Stimulated activated CD8-positive, alpha-beta memory T cell treated with anti-CD3 and anti-CD28 coated beads, Interleukin-15, amount 100 ng/mL, for 24 hours (primary cell): ENCODE measurements at places on chromosomes 1 and 21.
A peak's percentile ranks its signal among the peaks of the same experiment; 100 is the strongest.

DNA sequence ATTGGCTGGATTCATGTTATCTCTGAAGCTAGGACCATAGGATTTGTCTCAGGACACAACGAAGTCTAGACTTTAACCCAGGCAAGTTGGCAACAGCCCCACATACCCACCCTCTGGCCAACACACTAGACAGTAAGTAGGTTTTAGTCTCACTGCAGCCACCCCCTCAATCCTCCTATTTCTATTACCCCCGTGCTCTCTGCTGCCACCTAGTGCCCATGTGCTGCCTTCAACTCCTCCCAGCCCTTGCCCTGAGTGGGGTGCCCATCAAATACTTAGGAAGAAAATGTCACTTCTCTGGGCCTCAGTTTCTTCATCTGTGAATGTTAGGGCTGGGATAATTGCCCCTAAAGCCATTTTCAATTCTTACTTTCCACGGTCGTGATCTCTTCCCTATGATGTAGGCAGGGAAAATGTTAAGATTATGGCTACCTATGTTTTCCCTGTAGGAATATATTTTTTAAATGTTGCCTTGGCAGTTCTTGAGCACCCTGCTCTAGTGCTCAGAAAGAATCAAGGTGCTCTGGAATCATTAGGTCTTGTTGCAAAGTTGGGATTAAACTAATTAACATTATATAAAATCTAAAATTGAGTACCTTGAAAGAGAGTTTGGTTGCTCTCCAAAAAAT lies 213.0 kb downstream of the LMX1A start:
- DNase-seq, result no peak

DNA sequence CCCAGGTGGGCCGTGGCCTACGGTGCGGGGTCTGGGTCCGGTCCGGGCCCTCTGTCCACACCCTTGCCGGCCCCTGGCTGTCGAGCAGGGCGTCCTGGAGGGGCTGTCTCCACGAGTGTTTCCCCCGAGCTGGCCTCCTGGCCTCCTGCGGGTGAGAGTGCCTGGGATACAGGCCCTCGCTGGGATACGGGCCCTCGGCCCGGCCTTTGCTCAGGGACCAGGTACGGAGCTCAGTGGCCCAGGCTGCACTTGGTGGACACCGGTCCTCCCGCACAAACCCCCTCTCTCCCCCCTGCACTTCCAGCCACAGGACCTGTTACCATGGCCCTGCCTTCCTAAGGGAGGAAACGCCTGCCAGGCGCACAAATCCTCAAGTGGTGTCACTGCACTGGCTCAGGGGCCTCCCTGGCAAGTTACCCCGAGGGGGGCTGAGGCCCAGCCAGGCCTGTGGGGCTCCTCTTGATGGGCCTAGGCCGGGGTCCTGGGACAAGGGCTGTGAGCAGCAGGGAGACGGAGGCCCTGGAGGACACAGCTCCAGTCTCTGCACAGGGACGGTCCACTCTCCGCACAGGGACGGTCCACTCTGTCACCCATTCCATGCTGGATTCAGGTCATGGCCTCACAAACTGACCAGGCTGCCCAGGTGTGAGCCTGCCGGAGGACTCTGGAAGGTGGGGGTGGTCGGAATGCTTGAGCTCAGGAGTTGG lies 18.2 kb upstream of the RNF223 start:
- DNase-seq, result no peak

GRCh38 chr1:43044572-43045361 lies 86.1 kb upstream of the SLC2A1 start:
- DNase-seq, result no peak

GRCh38 chr21:45901061-45901690 lies 80.4 kb upstream of the COL6A1 start:
- DNase-seq, result no peak

DNA sequence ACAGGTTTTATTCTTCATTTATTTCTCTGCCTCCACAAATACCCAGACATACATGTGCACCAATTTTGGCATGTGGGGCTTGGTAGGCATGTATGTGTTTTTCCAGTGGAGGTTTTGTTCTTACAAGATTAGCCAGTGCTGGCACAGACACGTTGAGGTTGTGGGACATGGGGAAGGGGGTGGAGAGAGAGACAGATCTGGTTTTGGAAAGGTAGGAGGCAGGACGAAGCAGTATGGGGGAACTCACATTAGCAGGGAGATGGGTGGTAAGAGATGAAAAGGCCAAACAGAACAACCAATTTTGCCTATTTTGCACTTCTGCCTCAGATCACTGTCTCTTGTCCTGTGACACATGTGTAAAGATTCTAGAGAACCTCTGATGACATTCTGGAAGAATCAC lies 166.1 kb upstream of the HMGB4 start:
- DNase-seq, result no peak

DNA sequence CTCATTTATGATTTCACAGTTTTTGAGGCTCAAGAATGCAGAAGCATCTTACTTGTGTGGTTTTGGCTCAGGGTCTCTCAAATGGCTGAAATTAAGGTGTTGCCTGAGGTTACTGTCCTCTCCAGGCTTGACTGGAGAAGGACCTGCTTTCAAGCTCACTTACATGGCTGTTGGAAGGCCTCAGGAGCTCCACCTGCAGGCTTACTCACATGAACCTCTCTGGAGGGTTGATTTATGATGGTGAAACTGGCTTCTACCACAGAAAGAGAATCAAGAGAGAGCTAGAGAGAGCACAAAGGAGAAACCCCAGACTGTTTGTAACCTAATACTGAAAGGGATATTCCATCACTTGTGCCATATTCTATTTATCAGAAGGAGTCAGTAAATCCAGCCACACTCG lies 6.2 kb upstream of the KCNK2 start:
- no peak for DNase-seq

- no peak for DNase-seq
Measured at GRCh38 chr1:26697978-26698849, 2.4 kb downstream of the ARID1A start.

DNA sequence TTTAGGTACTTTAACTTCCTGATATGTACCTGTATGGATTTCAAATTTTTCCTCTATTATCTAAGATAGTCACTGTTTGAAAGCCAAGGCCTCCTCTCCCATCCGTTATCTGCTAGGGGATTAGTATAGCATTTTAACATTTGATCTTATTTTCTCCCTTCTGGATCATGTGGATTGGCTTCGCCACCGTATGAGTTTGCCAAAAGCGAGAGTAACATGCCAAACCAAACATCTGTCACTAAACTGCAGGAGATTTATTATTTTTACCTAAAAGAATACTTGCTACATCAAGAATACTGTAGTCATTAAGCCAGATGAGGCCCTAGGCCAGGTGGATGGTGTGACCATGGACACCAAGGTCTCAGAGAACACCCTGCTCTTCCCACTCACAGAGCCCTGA lies 28.5 kb upstream of the EEIG2 start:
- no peak for DNase-seq

DNA sequence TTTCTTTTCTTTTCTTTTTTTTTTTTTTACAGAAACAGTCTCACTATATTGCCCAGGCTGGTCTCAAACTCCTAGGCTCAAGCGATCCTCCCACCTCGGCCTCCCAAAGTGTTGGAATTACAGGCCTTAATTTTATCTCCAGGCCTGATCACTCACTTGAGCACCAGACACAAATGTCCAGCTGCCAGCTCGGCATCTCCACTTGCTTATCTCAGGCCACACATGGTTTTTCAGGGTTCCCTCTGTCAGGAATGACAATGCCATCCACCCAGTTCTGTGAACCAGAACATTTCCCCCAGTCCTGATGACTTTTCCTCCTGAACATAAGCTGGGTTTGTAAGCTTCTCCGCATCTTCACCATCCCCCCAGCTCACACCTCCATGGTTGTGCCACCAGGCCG lies 44.6 kb upstream of the ZNF281 start:
- DNase-seq, result no peak

- DNase-seq, result no peak
Measured at GRCh38 chr1:87325982-87326738, 2.5 kb upstream of the LMO4 start.

DNA sequence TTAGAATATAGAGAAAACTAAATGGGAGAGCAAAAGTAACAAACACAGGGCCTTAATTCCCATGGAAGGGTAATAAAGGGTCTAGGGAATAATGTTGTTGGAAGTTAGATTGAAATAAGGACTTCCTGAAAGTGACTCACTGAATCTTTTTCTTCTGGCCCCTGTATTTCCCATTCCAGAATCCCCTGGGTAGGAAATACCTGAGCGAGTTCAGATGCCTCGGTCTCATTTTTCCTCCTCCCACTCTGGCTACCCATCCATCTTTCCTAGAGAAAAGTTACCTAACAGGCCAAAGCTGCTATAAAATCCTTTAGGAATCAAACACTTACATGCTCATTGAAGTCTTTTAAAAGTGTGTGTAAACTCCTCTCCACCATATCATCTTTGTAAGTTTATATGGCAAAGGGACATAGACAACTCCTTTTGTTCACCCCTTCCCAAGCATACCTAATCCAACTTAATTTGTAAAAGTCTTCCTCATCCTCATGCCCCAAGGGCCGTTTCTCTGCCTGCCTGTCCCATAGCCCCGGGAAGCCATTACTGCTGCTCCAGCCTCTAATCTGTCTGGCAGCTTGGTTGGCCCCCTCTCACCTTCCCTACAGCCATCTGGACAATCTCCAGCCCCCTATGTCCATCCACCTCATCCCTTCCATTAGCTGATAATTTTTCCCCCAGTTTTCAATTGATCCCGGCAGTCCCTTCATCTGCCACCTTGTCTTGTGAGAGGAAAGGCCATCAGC lies 3.3 kb upstream of the MEF2D start:
- DNase-seq, result no peak

DNA sequence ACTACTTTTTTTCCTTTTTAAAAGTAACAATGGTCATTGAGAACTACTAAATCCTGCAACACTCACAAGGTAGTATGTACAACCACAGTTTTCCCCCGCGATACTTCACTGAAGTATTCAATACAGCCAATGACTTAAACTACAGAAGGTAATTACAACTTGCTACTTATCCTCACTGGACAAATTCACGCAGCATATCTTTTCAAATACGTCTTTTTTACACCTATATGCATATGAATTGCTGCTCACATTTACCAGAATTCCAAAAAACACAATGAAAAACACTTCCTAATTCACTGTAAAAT lies 12.4 kb downstream of the NRIP1 start:
- DNase-seq, result no peak

GRCh38 chr1:47507881-47508701 lies 70.2 kb downstream of the FOXD2 start:
- no peak for DNase-seq

GRCh38 chr1:12189328-12189682 lies 22.5 kb downstream of the TNFRSF1B start:
- DNase-seq, result no peak

GRCh38 chr21:33977017-33977720 lies 61.6 kb upstream of the ATP5PO start:
- no peak for DNase-seq

DNA sequence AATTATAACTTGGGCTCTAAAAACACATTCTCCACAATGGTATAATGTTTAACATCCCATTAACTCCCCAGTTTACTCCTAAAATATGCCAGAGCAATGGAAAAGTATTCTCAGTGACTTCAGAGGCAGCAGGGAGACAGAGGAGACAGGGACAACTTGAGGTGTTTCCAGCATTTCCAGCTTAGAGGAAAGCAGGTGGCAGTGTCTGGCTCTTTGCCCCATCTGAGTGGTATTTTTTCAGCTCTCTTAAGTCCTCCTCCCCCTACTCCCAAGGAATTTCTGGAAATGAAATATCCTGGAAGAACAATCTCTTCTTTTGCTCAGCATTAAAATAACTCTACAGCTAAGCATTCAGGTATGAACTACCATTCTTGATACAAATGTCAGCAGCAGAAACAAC lies 10.8 kb upstream of the ERMAP start:
- DNase-seq, result no peak

GRCh38 chr1:223683586-223684487 lies 18.3 kb upstream of the CAPN8 start:
- DNase-seq, result no peak

- DNase-seq, result peak; percentile 49
Measured at GRCh38 chr1:8873506-8874229, 4.8 kb downstream of the ENO1 start.

DNA sequence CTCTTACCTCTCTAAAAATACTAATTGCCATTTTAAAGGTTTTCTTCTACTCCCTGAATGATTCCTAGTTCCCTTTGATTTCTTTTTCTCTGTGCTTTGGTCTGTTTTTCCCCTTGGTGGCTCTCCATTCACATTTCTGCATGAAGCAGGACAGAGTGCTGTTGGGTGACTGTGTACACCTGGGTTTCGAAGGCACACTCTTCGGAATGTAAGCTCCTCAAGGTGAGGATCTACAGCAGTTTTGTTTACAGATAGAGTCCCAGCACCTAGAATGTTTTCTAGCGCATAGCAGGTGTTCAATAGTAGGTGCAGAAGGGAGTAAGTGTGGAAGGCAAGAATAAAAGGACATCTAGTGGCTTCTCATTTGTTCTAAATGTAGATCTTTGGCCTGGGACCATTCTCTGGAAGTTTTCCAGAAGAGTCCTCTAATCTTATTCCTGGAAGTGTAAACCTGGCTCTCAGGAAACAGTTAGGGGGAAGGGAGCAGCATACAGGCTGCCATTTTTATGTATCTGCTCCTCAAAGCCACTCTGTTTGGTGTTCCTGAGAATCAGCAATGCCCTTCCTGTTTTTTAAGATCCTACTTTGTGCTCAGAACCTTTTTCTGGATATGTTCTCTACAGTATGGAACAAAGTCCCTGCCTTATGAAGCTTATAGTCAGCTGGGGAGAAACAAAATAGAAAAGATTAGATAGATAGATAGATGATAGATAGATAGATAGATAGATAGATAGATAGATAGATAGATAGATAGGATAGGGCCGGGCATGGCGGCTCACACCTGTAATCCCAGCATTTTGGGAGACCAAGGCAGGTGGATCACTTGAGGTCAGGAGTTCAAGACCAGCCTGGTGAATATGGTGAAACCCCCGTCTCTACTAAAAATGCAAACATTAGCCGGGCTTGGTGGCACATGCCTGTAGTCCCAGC lies 22.8 kb upstream of the EFNA1 start:
- DNase-seq, result no peak

DNA sequence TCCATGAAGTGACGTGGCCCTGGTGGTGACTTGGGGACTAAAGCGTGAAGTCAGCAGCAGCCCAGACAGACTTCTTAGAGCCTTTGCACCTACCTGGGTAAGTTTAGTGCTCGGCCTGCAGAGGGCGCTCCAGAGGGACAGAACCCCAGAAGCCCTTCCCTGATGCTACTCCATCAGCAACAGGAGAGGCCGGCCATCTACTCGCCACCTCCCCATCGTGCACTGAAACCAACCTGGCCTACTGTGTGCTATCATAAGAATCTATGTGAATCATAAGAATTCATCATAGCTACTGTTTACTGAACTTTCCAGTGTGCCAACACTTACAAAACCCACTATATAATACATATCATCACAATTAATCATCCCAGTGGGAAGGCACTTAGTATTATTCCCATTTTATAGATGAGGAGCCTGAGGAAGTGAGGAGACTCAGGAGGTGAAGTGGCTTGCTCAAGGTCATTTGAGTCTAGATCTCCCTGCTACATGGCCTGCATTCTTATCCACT lies 7.9 kb upstream of the EDN2 start:
- no peak for DNase-seq
